GF-D8 (cell line): ENCODE measurements at places on chromosomes 7 and 10.

DNA sequence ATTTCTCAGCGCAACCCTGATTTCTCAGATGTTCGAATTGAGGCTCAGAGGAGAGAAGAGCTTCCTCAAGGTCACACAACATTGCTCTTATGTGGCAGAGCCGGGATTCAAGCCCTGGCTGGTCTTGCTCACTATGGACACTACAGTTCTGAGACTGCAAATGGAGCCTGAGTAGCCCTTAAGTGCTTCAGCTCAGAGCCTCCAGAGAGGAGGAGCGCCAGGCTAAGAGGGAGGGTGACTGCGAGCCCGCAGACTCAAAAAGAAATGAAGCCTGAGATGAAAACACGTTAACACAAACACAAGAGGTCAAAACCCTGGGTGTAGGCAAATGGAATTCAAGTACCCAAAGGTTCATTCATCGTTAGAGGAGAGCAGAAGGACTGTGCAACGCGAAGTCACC is 13.9 kb downstream of the ARHGAP22 start:
- no peak for DNase-seq

- no peak for DNase-seq
Measured at GRCh38 chr7:7695111-7695817, 23.1 kb downstream of the RPA3 start.

- DNase-seq: no peak
Measured at GRCh38 chr10:117165538-117166417, 27.7 kb upstream of the VAX1 start.

- DNase-seq: peak; percentile 40
Measured at GRCh38 chr10:63554657-63555056, 33.5 kb downstream of the REEP3 start.

DNA sequence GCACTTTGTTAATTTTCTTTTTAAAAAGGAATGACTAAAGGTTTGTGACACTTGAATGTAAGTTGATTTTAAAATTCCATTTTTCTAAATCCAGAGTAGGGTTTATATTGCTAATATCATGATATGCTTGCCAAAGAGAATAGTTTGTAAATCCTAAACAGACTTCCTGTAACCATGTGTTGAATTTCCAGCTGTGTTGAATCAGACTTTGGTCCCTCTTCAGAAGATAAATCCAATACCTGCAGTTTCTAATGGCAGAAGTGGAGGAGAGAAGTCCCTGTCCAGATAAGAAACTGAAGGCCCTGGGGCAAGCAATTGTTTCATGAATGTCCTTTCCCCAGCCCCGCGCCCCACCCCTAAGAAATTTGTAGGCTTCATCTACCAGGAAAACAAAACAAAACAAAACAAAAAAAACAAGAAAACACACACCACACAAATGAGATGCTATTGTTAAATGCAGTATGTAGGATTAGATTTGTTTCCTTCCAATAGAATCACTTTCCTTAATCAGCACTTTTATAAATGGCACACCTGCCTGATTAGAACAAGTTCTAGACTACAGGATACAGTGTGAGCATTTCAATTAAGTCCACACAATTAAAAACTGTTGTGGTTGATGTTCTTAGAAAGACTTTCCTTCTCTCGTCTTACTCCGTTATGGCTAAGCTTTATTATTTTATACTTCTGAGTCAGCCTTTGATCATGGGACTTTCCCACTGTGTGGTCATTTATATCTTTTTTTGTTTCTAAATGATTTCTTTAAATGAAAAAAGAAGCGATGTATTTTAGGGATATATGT is 122.8 kb downstream of the KAT6B start:
- no peak for DNase-seq

DNA sequence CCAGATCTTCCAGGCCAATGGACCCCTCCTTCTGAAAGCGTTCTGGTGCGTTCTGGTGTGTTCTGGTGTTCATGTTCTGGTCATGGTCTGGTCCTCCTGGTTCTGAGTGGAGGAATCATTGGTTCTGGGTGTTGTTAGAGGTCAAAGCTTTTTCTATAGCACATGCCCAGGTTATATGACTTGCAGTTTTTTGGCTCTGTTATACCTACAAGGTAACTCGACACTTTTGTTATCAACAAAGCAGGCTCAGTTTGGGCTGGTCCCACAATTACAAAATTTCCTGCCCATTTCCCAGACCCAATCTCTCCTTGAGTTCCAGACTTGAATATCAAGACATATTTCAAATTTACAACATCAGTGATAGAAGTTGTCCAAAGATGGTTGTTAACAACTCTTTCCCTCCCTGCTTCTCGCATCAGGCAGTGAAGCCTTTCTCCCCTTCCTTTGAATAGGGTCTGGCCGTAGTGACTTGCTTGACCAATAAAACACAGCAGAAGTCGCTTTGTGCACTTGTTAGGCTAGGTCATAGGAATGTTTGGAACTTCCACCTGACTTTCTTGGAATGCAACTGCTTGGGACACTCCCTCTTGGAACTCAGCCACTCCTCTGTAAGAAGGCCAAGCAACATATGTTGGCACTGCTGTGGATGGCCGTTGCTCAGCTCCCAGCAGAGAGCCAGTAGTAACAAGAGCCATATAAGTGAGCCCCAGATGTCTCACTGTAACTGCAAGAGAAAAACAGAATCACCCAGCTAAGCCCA is 83.1 kb upstream of the STEAP1B start:
- DNase-seq: no peak
